ENCODE measurements at places on chromosomes 1 and 21.

- no peak for DNase-seq
Measured at GRCh38 chr1:168617974-168618750, 41.8 kb downstream of the XCL1 start.

GRCh38 chr1:38197312-38198061, 150.9 kb upstream of the POU3F1 start:
- no peak for DNase-seq

DNA sequence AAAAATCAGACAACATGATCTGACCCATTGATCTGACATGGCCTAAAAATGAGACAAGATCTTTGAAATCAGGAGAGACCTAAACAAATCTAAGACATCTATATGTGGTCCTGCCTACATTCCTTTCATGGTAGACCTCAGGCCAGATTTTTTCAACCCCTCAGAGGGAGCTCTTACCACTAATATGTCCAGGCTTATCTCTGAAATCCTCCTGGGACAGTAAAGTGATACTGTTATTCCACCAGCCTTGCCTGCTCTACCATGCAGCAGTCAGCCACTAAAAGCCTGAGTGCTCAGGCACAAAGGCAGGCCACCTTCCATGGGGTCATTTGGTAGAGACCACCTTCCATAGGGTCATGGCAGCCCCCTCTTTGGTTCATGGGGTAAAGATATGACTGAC, 126.9 kb downstream of the TBX15 start:
- DNase-seq, result no peak

DNA sequence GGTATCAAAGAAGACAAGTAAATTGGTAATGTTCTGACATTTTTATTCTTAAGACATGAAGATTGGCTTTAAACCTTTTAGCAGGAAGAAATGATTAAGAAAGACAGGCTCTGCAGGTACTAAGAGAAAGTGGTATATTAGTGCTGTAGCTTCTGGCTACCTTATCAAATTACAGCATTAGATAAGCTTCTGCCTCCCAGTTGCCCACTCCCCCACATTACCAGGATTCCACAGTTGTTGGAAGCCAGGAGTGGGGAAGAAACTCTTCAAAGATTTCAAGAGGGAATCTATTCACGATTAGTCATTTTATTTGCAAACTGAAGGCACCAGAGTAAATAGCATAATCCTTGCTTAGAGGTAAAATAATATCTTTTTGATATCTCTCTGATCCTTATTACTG, 274.9 kb downstream of the LMO4 start:
- DNase-seq, result no peak

GRCh38 chr1:57633881-57634280, 210.0 kb upstream of the DAB1 start:
- no peak for DNase-seq
